ENCODE measurements at places on chromosomes 6 and 20.

DNA sequence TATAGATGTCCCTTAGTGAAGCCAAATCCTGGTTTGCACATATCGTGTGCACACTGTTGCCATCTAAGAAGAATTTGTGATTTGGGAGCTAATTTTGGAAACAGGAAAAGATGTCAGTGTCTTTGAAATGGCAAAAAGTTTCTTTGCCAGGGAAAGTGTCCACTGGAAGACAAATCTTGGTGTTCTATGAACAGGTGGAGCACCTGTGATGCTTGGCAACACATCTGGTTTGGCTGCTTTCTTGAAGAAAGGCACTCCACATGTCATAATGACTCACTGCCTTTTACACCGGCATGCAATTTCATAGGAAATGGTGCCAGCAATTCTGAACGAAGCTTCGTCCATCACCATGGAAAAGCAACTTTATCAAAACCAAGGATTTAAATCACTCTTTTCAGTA is 1040.0 kb upstream of the MAP3K7 start:
- no peak for DNase-seq

- peak; percentile 43 for DNase-seq
Observed at GRCh38 chr20:47258745-47259695, 97.5 kb downstream of the ZMYND8 start.

- no peak for DNase-seq
Observed at GRCh38 chr20:33059741-33060390, 6.2 kb downstream of the BPIFB3 start.

GRCh38 chr20:21149344-21149743 is 23.5 kb downstream of the KIZ start:
- no peak for DNase-seq

DNA sequence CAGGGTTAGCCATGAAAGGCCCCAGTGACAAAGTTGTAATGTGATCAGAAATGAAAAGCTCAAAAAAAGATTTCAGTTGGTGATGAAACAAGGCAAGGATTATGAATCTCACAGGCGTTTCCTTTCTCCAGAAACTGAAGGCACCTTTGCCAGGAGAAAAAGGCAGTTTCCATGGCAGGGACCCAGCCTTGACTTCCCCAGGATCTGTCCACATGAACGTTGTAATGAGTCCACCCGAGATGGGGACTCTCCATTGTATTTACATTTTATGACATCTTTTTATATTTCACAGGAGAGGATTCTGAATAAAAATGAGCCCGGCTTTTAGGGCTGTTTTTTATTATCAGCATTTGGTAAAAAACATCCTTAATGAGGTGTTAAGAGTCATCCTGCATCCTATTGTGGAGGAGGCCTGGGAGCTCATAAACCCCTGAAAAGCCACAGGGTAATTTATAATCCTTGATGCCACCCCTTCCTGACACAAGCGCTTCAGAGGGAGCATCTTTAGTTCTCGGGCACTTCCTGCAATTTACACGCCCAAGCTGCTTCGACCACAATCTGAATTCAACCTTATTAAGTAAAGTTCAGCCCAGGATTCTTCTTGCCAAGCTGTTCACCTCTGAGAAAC is 74.1 kb upstream of the SALL4 start:
- DNase-seq: no peak

- DNase-seq: no peak
Observed at GRCh38 chr6:47690214-47690613, 8.2 kb upstream of the ADGRF4 start.

GRCh38 chr20:19886661-19887288 is 128.7 kb downstream of the RIN2 start:
- no peak for DNase-seq

- DNase-seq: no peak
Observed at GRCh38 chr6:18088419-18089296, 33.8 kb downstream of the NHLRC1 start.

- no peak for DNase-seq
Observed at GRCh38 chr6:156839591-156840001, 62.4 kb downstream of the ARID1B start.

DNA sequence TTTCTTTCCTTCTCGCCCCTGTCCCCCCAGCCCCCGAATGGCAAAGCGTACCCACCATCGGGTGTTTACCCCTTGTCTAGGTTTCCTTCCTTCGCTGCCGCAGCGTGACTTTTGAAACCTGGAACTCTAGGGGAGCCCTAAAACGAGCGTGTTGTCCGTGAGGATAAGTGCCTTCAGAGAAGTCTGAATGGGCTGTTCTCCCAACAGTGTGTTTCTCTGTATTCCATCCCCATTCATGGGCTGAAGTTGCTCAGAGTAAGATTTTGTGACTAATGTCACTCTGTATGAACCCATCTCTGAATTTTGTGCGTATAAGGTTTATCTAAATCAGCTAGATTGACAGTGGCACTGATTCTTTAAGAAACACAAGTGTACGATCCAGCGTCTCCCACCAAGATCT is 949 bp downstream of the MACROD2 start:
- no peak for DNase-seq

GRCh38 chr20:23686046-23686750 is 2.6 kb downstream of the CST4 start:
- DNase-seq: no peak

- no peak for DNase-seq
Observed at GRCh38 chr20:10812759-10813327, 139.0 kb upstream of the JAG1 start.

DNA sequence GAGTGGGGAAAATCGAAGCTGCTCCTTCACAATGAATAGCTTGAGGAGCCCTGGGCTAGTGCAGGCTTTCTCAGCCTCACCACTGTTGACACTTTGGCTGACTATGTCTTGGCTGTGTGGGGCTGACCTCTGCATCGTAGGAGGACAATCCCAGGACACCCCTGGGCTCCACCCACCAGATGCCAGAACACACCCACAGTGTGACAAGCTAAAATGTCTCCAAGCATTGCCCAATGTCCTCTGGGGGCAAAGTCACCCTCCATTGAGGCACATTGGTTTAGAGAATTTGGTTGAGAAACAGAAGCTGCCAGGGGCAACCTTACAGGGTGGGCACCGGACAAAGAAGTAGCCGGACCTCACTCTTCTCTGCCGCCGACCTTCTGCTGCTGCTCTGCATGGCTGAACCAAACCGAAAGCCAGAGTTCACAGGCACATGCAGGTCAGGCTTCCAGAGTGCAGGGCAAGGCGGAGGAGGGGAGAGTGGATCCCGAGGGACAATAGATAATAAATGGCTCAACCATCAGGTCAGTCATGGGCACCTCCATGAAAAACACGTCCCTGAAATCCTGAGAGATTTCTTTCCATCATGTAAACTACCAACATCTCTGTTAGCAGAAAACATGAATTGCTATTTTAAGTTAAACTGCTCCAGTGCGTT is 189.0 kb downstream of the LRFN2 start:
- no peak for DNase-seq

DNA sequence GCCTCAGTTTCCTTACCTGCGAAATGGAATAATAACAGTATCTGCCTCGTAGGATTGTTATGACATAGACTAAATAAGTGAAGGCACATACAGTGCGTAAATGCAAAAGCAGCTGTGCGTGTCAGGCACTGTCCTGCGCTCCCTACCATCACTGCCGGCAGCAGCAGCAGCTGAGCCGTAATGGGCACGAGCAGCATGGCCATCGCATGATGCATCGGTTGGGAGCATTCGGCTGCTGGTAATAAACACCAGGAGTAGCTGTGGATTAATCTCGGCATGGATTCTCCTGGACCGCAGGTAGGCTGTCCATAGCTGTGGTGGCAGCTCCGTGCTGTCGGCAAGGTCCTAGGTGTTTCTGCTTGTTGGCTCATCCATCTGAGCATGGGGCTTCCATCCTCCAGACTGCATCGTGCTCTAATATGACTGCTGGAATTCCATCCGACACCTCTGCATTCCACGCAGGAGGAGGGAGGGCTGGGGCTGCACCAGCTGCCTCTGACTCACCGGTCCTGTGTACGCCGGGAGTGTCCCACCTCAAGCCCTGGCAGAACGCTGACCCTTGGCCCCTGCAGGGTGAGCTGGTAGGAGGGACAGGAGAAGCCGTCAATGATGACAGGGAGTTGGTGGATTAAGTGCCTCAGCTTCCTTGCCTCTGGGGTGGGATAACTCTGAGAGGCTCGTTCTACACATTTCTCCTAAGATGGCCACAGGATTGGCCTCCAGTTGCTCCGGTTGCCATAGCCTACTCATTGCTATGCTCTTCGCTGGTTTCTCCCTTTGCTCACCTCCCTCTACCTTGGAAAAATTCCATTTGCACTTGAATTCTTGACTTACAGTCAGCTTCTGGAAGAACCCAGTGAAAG is 100.9 kb upstream of the PMEPA1 start:
- DNase-seq: no peak

- no peak for DNase-seq
Observed at GRCh38 chr6:84641076-84641475, 123.3 kb downstream of the TBX18 start.

- DNase-seq: no peak
Observed at GRCh38 chr6:99130897-99131873, 183.4 kb upstream of the FBXL4 start.

DNA sequence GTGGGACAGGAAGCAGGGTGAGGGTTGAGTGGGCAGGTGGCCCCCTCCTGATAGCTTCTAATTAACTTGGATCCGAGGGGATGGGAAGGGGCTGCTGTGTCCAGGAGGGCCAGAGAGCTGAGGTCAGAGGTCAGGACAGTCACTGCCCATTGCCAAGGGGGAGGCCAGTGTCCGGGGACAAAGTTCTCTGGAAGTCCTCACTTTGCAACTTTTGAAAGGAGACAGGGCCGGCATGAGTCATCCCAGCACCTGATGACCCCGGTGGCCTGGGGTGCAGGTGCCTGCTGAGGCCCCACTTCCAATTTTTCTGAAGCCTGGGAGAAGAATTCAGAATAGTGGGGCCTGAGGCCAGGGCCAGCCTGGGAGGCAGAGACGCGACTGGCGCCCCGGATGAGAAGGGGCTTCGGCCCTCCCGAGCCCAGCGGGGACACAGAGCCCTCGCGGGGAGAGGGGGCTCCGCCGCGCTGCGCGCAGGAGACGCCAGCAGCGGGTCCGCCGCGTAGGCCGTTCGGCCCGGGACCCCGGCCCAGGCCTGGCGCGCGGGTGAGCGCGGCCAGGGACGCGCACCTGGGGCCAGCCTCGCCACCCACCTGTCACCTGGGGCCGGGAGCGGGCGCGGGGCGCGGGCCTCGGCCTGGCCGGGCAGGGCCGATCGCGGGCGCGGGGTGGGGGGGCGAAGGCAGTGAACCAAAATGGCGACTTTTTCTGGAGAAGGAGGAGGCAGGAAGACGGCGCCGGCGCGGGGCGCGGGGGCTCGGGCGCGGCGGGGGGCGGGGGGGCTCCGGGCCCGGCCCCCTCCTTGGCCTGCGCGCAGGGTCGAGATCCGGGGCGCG is 586 bp downstream of the ZNF512B start:
- no peak for DNase-seq
